ENCODE measurements at places on chromosomes 2 and 18.

- DNase-seq = no peak
Observed at GRCh38 chr2:7780321-7780720, 863.1 kb downstream of the RNF144A start.

- DNase-seq = no peak
Observed at GRCh38 chr2:99858951-99859596, 283.3 kb downstream of the AFF3 start.

DNA sequence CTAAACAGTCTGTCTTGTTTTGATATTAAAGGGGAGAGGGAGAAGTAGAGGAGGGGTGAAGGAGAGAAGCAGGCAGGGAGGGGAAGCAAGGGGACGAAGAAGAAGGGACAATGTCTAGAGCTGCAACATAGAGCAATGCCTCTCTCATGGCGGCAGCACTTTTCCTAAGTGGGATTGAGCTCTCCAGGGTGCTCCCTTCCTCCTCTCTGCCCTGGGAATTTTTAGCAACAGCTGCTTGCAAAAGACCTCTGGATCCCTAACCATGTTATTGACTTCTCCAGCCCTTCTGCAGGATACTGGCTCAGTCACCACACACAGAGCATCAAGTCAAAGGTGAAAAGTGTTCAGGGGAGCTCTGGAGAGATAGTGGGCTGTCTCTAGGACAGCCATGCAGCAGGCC, 734.9 kb downstream of the EPHA4 start:
- no peak for DNase-seq

GRCh38 chr18:80172056-80172455, 63.0 kb downstream of the ADNP2 start:
- DNase-seq = peak; percentile 27

DNA sequence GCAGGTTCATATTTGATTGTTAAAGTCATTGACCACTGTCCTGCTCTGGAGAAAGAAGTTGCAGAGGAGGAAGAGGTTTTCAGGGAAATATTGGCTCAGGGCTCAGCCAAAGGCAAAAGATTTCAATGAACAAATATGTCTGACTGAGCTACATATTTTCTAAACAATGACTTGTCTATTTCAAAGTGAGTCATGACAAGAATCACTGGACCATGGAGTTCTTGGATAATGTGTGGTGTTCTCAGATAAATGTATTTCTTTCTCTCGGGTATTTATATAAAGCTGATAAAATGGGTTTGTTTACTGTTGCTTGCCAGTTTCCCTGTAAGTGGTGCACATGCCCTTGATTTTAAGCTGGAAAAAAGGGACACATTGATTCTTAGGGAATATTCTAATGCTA, 34.3 kb upstream of the RMP24 start:
- no peak for DNase-seq

- no peak for DNase-seq
Observed at GRCh38 chr2:172667581-172668325, 67.9 kb upstream of the RAPGEF4 start.

DNA sequence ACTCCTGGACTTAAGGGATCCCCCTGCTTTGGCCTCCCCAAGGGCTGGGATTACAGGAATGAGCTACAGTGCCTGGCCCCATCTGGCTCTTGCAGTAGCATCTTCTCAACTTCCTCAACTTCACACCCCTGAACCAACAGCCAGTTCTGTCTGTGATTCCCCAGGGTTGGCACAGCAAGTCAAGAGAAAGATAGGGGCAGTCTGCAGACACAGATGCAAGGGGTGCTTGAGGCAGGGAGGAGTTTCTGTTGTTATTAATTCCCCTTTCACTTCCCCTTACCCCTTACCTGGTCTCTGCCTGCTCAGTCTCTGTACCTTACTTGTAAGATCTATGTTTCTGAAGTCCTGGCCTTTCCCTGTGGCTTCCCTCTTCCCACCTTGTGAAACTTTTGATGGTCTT, 54.1 kb upstream of the MEX3C start:
- no peak for DNase-seq

- no peak for DNase-seq
Observed at GRCh38 chr2:124692707-124693106, 667.6 kb downstream of the CNTNAP5 start.

GRCh38 chr2:143680885-143681405, 551.7 kb downstream of the ARHGAP15 start:
- no peak for DNase-seq

GRCh38 chr2:232993231-232993821, 19.7 kb downstream of the NGEF start:
- DNase-seq = no peak

- no peak for DNase-seq
Observed at GRCh38 chr2:220521551-220521950, 894.1 kb downstream of the SLC4A3 start.

DNA sequence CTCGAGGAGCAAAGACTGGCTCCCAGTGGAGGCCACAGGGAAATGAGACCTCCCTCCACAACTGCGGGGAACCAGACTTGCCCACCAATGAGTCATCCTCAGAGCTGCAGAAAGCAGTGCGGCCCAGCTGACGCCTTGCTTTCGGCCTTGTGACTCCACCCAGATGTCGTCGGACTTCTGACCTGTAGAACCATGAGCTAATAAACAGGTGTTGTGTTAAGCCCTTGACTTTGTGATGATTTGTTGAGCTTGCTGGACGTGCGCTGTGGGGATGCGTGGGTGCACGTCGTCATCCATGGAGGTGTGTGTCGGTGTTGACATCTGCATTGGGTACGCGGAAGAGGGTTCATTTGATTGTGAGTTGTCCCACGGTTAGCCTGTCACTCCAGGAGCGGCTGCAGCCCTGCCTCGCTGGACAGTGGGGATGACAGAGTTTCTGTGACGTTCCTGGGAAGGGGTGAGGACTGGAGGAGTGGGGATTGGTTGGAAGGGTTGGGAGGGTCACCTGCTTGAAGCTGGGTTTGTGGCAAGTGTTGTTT, 154.1 kb downstream of the SH3BP4 start:
- DNase-seq = no peak
